ENCODE measurements at places on chromosomes 16 and 17.

DNA sequence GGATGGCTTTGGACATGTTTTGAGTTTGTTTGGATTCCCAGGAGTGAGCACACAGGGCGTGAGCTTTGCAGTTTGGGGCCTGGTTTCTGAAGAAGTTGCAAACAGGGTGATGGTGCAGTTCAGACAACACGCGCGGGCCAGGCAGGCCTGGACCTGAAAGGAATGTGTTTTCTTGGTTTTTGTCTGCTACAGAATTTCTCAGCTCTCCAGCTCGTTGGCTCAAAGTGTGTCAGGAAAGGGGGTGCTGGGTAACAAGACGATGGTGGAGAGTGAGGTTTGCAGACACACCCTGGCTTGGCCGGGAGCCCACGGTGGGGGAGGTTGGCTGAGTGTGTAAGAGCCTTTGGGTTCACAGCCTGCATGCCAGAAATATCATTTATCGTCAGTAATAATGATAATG, 82.3 kb downstream of the CMIP start:
- DNase-seq, result no peak

DNA sequence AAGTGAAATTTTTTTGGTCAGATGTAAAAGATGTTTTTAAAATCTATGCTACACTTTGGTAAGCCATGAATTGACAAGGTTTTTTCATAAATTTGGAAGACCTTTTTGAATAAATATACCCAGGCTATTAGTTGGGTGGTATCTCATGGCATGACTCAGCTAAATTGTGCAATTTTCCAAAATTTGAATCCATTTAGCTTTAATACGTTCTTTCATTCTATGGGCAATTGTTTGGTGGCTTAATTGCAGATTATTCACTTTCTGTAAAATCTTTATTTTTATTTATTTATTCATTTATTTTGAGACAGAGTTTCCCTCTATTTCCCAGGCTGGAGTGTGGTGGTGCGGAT, 82.8 kb upstream of the TNRC6A start:
- DNase-seq, result no peak

DNA sequence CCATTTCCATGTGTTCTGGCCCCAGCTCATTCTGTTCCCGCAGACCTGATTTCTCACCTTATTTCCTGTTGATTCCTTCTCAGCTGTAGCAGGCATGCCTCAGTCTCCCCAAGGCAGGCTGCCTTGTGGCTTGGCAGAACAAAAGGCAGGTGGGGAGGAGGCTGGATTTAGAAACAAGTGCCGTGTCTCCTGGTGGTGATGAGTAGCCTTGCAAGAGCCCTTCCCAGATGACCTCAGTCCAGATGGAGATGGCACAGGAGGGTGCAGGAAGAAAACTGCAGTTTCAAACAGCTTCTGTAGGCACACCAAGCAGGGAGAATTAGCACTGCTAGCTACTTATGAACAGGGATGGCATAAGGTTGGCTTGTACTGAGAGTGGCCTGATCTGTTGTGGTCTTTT, 64.6 kb downstream of the ARHGAP44 start:
- no peak for DNase-seq

DNA sequence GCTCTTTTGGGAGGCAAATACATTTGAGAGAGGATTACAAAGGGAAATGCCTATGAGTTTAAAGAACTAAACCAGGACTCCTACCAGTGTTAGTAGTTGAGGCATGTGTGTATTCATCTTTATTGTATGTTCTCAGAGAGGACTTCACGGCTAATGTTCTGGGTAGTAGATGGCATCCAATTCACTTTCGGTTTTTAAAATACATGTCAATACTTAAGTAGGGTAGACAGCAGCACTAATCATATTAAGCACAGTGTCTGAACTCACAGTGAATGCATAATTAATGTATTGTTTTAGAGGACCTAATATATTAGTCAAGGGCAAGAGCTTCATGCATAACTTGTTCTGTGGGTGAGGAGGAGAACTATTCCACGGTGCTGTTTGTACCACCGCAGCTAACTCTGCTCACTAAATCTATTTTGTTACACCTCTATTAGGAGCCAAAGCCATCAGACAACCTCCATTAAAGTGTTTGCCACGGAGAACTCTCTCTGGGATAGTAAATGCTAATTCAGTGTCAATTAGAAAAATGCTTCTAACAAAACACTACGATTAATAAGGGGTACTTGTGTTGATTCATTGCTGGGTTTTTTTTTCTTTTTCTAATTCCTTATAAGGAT, 56.3 kb downstream of the COX10 start:
- no peak for DNase-seq

DNA sequence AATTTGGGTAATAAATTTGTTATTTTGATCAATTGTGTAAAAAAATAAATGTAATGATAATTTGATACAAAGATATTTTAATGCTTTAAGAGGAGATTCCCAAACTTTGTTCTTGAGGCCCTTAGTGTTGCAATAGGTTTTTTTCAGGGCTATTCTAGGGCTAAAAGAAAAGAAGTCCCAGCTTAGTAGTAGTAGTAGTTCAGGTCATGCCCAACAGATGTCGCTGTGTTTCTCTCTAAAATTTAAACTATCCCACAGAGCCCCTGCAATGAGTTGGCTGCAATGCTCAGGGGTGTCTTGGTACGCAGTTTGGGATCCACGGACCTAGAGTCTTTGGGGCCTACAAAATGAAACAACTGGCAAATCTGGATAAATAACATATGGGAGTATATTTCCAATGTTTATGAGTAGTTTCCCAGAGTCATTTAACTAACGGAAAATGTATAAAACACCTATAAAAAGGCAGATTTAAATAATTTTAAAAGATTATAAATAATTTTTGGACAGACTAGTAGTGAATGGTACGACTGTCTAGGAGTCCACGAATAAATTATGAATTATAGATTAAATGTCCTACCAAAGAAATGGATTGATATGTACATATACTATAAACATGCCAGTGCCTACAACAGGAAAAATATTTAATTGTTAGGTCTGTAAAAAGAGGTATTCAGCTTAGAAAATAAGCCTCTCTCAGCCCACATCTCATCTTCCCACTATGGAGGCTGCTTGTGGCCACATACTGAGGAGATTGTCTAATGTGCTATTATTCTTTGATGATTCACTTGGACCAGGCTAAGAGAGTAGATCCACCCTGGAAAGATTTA, 228.5 kb upstream of the PMFBP1 start:
- DNase-seq, result peak; percentile 57

GRCh38 chr17:62933501-62934385, 32.3 kb upstream of the TANC2 start:
- no peak for DNase-seq

DNA sequence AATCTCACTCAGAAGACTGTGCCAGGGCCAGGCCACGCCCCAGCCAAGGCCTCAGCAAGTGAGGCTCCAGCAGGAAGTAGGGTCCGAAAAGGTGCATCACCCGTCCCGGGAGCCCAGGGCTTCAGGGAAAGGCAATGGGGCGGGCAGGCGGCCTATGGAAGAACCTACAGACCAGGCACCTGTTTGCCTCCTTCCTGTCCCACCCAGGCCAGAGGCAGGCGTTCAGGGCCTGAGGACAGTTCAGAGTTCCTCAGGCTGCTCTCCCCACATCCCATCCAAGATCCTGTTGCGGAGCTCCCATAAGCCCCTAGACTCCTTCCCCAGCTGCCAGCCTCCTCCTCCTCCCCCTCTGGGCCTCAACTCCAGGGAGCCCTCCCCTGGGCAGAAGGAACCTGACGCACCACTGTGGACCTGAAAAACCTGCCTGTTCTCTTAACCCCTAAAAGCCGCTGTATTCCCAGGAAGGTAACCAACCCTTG, 2.3 kb downstream of the CLUH start:
- DNase-seq, result no peak

DNA sequence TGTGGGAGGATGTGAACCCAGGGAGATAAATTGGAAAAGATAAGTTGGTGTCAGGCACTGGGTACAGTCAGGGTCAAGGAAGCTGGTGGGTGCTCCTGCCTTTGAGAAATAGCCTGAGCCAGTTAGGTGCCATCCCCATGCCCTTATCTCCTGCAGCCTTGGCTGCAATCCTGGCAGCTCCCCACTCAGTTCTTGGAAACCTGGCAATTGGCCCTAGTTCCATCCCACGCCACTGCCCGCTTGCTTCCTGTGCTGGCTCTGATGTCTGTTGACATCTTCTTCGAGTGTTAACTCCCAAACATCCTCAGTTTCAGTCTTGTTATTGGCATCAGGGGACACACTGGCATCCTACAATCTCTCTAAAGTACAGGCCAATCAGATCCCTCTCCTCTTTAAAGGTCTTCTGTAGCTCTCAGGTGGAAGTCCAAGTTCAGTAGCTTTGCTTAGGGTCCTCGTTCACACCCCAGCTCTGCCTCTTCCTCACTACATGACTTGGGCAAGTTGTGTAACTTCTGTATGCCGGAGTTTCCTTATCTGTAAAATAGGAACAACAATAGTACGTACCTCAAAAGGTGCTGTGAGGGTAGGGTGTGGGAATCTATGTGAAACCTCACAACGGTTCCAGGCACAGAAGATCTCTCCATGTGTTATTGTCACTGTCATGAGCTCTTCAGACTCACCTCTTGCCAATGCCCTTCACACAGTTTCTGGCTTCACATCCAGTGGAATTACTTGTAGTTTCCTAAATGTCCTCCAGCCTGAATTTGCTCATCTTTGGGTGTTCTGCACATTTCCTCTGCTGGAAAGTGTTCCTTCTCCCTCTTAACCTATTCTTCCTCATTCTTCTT, 13.5 kb upstream of the PRKAR1A start:
- DNase-seq, result no peak

- no peak for DNase-seq
Measured at GRCh38 chr16:58048494-58049231, 23.1 kb downstream of the MMP15 start.

- DNase-seq, result no peak
Measured at GRCh38 chr17:57355090-57355859, 99.0 kb downstream of the MSI2 start.

DNA sequence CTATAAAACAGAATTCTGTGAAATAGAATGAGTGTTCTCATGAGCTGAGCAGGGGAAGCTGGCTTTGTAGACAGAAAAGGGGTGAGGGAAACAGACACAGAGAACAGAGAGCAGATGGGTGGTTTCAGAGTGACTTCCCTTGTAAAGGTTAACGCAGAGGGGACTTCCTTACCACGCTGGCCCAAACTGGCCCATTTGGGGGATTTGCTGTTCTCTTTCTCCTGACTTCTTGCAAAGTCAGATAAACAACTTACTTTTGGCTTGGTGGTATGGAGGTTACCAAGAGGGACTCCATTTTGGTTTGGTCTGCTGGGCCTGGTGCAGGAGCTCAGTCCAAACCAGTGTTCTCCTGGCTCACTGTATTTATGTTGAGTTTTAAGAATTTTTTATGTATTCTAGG, 48.4 kb downstream of the SEC14L1 start:
- no peak for DNase-seq

DNA sequence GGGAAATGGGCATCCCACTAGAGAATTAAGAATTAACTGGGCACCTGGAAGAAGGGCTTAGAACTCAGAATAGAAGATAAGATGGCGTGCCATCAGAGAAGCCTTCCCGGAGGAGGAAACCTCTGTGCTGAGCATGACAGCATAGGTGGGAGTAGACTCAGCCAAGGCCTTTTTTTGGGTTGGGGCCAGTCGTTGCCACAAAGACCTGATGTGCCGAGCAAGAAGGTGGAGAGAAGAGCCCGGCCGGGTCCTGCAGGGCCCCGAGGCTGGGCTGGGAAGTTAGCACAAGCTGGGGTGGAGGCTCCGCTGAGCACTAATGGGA, 1.1 kb upstream of the RAB11FIP4 start:
- no peak for DNase-seq

DNA sequence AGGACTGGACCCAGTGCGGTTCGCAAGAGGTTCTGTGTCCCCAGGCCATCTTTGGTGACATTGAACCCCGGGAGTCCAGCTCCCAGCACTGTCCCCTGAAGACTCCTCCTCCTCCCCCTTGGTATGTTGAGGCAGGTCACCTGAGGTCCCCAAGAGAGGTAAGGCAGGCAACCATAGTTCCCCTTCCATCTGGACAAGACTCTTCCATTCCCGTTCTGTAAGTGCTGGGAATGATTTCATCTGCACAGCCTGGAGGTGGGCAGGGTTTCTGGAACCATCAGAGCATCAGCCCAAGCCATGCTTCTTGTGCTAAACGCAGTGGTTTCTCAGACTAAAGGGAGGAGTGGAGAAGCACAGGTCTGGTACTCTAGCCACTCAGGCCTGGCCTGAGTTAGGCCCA, 24.9 kb downstream of the COPZ2 start:
- no peak for DNase-seq

DNA sequence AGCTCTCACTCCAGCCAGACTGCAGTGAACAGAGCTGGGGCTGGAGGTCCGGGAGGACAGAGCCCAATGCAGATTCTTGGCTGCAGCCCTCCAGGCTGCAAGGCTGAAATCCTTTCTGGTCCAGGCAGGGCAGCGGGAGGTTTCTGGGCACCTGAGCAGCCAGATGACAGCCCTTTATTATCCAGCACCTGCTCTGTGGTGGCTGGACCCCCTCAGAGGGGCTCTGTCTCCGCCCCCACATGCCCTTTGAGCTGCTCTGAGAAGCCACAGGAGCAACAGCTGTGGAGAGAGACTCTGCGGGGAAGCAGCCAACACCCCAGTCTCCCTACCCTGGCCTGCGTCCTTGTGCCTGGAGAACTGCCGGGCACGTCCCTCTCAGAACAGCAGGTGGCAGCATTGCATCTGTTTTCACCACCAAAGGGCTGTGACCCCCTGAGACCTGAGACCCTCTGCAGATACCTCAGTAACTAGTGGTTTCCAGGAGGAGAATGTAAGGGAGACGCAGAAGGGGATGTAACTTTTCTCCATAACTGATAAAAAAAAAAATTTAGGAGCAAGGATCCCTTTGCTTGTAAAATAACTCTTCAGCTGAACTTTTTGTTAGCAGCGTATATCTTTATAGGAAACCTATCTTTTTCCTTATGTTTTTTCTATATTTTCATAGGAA, 3.7 kb upstream of the CNP start:
- DNase-seq, result peak; percentile 89

DNA sequence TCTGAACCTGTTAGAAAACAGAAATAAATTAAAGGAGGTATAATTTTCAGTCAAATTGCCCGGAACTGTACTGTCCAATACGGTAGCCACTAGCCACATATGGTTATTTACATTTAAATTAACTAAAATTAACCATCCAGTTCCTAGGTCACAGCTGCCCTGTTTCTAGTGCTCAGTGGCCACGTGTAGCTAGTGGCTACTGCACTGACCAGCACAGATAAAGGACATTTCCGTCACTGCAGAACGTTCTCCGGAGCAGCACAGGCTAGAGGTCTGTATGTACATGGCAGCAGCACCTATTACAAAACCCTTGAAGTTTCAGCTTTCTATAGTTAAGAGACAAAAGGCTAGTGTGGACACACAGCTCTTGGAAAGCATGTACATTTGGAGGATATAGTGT, 33.7 kb downstream of the CPSF4L start:
- no peak for DNase-seq
